GM12878 (cell line): ENCODE measurements at places on chromosomes 16 and 17. TPM values are rescaled to one million over a fixed set of nuclear protein-coding genes. Genes with fewer than 3 reads are reported as not detected.

DNA sequence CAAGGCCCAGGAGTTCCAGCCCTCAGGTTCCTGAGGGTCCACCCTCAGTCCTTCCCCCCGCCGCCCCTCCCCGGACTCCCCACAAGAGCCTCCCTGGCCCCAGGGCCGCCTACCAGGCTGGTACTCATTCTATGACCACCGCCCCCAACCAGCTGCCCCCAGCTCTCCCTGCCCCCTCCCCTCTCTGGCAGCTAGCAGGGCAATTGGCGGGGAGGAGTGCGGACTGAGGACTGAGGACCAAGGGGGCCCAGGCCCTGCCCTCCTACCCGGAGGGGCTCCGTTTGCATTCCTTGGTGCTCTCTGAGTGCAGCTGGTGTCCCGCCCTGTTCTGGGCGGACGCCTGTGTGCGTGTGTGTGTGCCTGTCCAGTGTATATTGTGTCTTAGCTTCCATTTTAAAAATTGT, 19.1 kb downstream of the UNC13D start:
- no peak for DNase-seq

DNA sequence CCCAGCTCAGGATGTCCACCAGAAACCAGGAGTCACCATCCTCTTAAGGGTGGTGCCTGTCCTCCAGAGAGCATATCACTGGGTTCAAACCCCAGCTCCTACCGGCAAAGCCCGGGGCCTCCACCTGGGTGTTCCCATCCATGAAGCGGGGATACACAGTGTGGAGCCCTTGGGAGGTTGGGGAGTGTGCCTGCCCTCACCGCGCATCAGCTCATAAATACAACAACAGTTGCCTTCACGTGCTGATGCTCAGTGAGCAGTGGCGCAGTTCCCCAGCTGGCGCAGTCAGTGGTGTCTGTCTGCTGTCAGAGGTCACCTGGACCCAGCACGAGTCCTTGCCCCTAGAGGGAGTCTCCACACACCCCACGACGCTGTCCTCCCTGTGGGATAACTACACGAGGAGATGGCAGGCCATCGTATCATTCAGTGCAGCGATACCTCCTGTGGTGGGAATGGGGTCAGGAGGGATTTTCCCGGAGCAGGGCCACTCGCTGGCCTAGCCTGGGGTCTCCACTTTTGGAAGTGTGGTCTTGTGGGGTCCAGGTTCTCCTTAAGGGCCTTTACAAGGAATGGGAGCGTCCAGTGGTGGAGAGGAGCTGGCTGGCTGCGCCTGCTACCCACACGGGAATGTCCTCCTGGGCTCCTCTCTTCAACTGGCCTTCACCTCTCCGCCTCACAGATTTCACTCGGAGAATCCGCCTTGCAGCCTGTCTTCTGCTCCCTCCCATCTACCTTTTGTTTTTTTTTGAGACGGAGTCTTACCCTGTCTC, 2.3 kb upstream of the ELOB start:
- DNase-seq: no peak

DNA sequence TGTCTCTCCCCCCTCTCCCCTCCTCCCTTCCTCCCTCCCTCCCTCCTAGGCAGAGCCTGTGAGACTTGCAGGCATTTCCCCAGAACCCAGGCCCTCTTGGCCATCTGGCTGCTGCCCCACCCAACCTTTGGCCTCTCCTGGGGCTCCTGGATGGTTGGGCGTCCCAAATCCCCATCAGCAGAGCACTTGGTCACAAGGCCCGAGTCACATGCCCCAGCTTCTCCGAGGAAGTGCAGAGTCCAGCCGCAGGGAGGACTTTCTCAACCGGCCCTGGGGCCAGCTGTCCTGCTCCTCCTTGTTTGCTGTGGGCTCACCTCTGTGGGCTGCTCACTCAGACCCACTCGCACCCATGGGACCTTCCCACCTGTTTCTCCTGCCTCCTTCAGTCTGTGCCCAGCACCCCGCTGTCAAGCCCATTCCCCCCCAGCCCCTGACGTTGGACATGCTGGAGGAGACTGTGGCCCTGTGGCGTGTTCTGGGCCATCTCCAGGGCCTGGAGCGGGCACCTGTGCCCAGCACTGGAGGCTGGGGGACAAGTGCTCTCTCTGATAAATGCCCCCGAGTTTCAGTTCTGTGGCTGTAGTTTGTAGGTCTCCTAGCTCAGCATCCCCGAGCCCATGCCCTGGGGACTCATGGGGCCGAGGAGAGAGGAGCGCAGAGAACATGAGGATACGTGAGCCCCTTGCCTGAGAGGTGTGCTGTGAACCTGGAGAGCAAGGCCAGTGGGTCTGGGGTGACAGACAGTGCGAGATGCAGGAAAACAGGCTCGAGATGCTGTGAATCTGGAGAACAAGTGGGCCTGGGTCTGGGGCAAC, 42.3 kb upstream of the ZNF750 start:
- DNase-seq: no peak

- DNase-seq: no peak
These were observed 1.4 kb upstream of the PMP22 start for GRCh38 chr17:15266325-15267125.

- no peak for DNase-seq
These were observed 8.1 kb downstream of the OR2C1 start for GRCh38 chr16:3363793-3364192.

DNA sequence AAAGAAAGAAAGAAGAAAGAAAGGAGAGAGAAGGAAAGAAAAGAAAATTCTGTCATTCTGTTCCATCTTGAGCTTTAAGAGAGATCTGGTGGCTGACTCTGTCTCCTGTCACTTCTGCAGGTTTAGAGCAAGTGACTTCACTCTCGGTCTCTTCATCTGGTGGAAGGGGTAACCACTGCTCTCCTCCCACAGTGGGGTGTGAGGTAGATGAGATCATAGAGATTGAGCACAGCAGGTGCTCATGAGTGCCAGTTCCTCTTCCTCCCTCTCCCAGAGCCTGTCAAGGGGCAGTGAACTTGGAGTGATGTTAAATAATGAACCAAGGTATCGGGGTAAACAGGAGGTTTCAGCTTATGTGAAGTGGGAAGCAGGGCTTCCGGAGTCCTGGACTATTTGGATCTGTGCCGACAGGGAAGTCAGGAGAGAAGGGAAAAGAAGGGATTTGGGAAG, 47.7 kb downstream of the BEAN1 start:
- DNase-seq: peak; percentile 9

DNA sequence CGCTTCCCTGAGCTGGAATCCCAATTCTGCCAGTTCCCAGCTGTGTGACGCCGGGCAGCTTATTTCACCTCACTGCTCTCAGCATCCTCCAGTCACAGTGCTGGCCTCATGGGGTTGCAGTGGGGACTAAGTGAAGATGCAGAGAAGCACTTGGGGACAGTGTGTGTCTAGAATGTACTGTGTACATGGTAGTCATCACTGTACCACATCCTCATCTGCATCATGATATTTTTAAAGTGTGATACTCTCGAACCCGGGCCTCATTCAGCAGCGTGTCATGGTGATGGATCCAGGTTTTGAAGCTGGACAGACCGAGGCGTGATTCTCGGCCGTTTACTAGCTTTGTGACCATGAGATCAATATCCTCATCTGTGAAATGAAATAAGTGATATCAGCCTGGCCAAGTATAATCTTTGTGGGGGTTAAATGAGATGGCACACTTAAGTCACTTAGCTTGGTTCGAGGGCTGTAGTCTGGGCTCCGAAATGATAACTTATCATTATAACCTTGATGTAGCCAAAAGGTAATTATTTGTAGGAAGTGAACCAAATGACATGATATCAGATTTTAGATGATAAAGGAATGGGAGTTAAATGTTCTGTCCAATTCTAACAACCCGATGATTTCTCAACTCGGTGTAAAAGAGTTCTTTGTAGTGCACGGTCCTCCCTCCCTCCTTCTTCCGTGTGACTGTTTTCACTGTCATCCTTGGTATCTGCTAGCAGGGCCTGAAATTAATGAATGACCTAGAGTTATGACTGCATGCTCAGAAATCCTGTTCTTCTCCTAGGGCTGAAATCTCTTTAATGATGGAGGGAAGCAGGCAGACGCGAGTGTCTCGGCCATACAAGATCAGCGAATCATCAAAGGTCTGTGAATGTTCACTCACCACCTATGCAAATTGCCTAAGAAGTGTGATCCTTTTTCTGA, 2.0 kb downstream of the KLHL36 start:
- no peak for DNase-seq

DNA sequence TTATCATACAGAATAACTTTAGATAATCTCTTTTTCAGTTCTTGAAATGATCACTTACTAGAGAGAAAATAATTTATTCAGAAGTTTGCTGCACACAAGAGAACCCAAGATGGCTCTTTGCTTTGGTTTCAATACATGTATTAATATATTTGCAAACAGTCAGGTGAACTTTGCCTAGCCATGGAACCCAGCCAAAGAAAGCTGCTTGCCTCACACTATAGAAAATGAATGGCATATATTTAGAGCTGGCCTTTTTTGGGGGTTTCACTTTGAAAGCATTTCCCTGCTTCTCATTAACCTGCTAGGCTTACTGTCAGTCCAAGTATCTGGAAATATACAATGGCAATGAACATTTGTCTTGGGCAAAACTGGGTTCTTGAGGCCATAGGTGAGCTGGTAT, 75.3 kb downstream of the MRTFB start:
- no peak for DNase-seq

GRCh38 chr16:55901566-55902217, 26.5 kb upstream of the CES5A start:
- DNase-seq: no peak

- DNase-seq: no peak
These were observed 1.1 kb upstream of the FASN start for GRCh38 chr17:82098939-82099763.

DNA sequence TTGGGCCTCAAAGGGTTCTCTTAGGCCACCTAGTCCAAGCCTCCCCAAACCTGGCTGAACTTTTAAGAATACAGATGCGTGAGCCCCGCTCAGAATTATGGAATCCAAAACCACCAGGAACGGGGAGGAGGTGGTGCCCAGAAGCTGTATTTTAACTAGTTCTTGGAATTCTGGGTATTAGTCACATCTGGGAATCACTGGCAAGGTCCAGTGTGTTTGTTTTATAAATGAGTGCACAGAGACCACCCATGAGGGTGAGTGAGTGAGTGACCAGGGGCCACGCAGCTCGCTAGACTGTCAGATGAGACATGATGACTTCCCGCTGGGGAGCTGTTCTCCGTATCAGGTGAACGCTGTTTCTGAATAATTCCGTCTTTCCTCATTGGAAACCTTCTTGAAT, 14.2 kb downstream of the KLHL36 start:
- no peak for DNase-seq

DNA sequence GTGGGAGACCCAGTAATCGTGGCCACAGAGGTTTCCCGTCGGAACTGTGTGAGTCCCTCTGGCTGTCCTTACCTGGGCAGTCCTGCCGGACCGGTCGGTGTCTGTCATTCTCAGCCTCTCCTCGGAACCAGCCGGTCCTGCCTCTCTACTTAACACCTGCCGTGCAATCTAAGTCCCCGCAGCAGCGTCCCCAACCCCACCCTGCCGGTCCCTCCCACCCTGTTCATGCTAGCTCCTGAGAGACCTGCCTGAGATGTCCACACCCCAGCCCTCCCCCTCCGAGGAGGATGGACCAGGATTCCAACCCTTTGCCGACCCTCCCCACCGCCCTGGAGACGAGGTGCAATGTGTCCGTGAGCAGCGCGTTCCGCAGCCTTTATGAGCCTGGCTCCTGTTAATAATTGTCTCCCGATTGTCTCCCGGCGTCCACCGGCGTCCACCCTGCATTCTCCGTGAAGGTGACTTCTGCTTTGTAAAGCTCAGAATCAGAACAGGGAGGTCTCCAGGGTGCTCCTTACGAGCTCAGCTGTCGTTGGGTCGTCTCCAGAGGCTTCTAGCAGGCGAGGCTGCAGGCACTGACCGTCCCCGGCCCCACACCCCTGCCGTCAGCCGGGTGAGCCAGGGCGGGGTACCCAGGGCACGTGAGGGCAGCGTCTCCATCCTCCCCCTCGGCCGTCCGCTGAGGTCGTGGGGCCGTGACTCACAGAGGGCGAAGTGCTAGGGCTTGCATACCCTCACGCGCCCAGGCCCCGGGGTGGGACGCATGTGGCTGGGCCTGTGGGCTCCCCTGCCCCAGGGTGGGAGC, 10.1 kb downstream of the METRNL start:
- no peak for DNase-seq

GRCh38 chr17:64477849-64478248, 19.0 kb downstream of the POLG2 start:
- DNase-seq: no peak

DNA sequence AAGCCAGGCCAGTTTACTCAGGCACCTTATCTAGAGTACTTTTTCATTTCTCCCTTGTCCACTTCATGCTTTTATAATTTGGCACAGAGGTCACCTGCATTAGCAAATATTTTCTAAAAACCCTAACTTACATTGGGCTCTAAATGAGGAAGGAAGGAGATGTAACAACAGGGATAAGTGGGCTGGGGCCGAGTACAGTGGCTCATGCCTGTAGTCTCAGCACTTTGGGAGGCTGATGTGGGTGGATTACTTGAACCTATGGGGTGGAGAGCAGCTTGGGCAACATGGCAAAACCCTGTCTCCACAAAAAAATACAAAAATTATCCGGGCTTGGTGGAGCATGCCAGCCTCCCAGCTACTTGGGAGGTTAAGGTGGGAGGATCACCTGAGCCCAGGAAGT, 55.9 kb downstream of the TMEM100 start:
- no peak for DNase-seq

DNA sequence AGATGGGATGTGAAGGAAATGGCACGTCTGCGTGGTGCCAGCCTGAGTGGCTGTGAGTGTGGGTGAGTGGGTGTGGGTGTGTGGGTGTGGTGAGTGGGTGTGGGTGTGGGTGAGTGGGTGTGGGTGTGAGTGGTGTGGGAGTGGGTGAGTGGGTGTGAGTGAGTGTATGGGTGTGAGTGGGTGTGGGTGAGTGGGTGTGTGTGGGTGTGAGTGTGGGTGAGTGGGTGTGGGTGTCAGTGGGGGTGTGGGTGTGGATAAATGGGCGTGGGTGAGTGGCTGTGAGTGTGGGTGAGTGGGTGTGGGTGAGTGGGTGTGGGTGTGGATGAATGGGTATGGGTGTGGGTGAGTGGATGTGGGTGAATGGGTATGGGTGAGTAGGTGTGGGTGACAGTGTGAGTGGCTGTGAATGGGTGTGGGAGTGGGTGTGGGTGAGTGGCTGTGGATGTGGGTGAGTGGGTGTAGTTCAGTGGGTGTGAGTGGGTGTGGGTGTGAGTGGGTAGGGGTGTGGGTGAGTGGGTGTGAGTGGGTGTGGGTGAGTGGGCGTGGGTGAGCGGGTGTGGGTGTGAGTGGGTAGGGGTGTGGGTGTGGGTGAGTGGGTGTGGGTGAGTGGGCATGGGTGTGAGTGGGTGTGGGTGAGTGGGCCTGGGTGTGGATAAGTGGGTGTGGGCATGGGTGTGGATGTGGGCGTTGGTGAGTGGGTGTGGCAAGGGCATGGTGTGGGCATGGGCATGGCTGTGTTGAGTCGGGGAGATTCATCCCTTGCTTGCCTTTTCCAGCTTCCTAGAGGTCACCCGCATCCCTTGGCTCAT, 80.8 kb downstream of the ZDHHC7 start:
- no peak for DNase-seq

- DNase-seq: no peak
These were observed 35.2 kb upstream of the CAPN15 start for GRCh38 chr16:492211-492875.

- no peak for DNase-seq
These were observed 42.6 kb downstream of the B9D1 start for GRCh38 chr17:19319771-19320505.

The SCARF1 gene
- total RNA-seq: 1.4 and 1.7 TPM in 2 replicates

The TUBG1 gene
- total RNA-seq: 120 and 126 TPM in 2 replicates

The TMC7 gene
- total RNA-seq: not detected in 2 replicates

The JUP gene
- total RNA-seq: 31.7 and 36.3 TPM in 2 replicates

The MARVELD3 gene
- not detected in 2 replicates for total RNA-seq
